AG04450 (cell line): ENCODE measurements at places on chromosomes 11 and 22.

GRCh38 chr11:33689501-33689900 is 11.1 kb downstream of the C11orf91 start:
- DNase-seq: no peak

- peak; percentile 11 for DNase-seq
Observed at GRCh38 chr22:33049119-33049729, 9.0 kb downstream of the SYN3 start.

GRCh38 chr11:130171534-130171933 is 12.0 kb downstream of the ST14 start:
- no peak for DNase-seq

DNA sequence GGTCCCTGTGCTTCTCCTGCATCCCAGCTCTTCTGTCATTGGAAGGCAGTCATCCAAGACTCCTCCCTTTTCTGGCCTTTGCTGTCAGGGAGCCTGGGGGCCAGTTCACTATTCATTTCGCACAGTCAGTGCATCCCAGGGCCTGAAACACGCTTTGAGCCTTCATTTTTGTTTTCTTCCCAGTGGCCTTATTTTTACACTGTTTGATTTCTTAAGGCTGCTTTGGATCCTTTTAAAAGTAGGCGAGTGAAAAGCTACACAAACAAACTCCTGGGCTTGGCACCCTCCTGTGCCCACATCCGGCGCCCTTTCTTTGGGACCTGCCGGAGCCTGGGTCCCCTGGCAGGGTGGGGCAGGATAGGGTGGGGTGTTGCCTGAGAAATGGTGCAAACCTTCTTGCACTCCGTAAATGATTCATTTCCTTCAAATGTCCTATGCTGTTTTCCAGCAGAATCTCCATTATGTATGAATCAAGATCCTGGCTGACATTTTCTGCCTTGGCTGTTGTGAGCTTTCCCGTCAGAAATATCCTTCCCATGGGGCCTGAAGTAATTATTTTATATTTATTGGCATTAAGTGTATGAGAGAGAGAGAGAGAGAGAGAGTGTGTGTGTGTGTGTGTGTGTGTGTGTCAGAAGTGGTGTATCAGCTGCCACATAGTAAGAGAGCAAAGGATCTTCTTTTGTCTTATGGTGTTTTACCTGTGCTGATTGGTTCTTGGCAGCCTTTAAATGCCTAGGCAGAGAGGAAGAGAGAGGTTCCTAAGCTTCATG is 45.6 kb downstream of the BCR start:
- DNase-seq: no peak

GRCh38 chr22:26671317-26672059 is 14.1 kb downstream of the MIAT start:
- no peak for DNase-seq

DNA sequence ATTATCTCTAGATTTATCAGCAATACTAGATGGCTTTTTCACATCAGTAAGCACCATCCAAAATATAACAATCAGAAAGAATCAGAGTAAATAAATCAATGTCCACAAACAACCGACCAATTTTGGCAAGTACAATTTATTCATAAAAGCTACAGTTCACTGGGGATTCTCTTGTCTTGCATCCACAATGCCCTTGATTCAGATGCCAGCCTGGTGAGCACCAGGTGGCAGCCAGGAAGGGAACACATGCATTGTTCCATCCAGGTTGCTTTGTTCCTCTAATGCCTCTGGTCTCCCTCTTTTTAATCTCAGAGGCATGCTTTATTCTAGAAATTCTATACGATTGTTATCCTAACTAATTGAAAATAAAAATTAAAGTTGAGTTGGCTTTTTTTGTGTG is 242.1 kb upstream of the KIRREL3 start:
- DNase-seq: no peak

- no peak for DNase-seq
Observed at GRCh38 chr11:46293641-46294103, 16.2 kb downstream of the CREB3L1 start.

GRCh38 chr11:115845872-115846271 is 341.7 kb upstream of the CADM1 start:
- DNase-seq: no peak

- DNase-seq: no peak
Observed at GRCh38 chr11:92329646-92330045, 105.0 kb downstream of the FAT3 start.

GRCh38 chr11:65454311-65454695 is 31.7 kb downstream of the NEAT1 start:
- no peak for DNase-seq

GRCh38 chr11:67680696-67681470 is 6.5 kb upstream of the ALDH3B2 start:
- no peak for DNase-seq

- DNase-seq: no peak
Observed at GRCh38 chr11:36577859-36578258, 10.1 kb downstream of the RAG1 start.

DNA sequence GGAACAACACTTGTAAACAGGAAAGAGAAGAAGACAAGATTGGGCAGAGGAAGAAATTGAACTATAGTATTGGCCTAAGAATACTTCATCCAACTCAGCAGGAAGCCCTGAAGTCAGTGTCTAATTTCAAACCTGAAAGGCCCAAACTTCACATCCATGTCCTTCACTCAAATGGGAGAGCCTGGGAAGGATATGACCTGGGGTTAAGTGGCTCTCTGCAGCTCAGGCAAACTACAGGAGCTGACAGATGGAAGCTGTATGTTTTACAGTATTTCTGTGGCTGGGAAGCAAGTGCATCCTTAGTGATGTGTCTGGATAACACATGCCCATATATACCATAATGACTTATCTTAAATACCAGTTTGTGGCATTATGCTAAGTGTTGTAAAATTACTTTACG is 196.2 kb downstream of the SOX6 start:
- DNase-seq: no peak

DNA sequence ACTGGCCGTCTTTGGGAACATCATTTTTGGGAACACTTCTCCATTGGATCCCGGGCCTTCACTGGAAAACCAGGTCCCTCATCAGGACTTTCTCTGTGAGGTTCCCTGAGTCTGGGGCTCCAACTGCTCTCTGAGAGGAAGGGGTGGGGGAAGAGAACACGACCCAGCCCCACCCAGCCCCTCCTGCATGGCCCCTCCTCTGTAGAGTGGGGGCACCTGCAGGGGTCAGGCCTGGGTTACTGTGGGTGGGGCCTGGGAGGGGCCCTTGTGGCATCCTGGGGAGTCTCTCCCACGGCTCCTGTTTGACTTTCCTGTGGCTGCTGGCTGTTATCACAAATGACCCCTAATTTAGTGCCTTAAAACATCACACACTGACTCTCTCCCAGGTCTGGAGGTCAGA is 36.3 kb downstream of the IGLL5 start:
- no peak for DNase-seq

DNA sequence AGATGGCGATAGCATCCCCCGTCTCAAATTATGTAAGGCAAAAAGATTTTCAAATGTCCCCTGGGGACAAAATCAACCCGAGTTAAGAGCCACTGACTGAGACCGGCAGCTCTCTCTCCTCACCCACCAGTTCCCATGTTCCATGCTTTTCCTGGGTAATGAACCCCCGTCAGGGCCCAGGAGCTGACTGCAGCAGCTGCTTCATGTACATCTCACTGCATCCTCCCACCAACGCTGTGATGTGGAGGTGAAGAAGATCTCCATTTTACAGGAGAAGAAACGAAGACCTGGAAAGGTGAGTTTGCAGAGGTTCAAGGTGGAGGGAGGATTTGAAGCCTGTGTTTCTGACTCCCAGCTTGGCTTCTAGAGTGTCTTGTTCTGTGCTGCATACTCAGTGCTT is 481.1 kb downstream of the MIAT start:
- DNase-seq: no peak

- DNase-seq: no peak
Observed at GRCh38 chr11:128346804-128347203, 240.6 kb downstream of the ETS1 start.

- no peak for DNase-seq
Observed at GRCh38 chr11:58685973-58686722, 45.6 kb downstream of the GLYAT start.

- peak; percentile 59 for DNase-seq
Observed at GRCh38 chr22:19891317-19892256, 36.9 kb upstream of the GNB1L start.

DNA sequence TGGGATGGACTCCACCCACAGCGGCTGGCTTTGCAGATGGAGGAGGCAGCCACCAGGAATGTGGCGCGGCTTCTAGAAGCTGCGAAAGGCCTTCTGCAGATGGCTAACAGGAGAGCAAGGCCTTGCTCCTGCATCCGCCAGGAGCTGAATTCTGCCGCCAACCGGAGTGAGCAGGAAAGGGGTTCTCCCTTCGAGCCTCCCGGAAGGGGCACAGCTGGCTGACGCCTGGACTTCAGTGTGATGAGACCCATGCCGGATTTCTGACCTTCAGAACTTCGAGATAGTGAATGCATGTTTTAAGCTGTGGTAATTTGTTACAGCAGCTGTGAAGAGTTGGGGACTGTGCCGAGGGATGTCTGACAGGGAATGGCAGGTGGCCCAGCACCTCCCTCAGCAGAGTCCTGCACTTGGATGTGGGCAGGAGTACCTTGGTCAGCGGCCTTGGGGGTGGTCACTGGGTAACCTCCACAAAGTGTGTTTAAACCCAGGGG is 7.7 kb downstream of the TBC1D22A start:
- no peak for DNase-seq

DNA sequence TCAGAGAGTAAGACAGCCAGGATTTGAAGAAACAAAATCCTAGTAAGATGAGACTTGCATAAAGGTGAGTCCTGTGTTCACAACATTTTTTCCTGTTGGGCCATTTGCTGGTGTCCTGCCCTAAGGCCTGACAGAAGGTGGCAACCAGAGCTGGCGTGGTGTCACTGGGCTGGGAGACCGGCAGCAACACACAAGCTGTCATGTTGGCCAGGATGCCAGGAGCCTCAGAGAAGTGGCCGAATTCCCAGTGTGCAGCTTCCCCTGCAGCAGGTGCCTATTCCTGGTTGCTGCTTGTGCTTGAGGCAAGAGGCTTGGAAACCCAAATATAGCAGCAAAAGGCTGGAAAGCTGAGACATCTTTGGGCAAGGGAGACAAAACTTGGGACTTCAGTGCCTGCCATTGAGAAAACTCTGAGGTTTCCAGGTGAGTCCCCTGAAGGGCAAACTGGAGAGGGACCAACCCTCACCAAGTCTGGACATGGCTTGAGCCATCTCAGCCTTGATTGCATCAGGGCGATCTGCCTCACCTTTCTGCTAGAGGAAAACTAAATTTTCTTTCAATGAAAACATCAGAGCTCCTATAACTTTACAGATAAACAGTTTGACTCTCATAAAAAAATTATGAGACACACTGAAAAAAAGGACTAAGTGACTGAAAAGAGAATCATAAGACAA is 25.9 kb downstream of the ALG12 start:
- no peak for DNase-seq

GRCh38 chr11:88709567-88709966 is 356.2 kb downstream of the GRM5 start:
- no peak for DNase-seq

DNA sequence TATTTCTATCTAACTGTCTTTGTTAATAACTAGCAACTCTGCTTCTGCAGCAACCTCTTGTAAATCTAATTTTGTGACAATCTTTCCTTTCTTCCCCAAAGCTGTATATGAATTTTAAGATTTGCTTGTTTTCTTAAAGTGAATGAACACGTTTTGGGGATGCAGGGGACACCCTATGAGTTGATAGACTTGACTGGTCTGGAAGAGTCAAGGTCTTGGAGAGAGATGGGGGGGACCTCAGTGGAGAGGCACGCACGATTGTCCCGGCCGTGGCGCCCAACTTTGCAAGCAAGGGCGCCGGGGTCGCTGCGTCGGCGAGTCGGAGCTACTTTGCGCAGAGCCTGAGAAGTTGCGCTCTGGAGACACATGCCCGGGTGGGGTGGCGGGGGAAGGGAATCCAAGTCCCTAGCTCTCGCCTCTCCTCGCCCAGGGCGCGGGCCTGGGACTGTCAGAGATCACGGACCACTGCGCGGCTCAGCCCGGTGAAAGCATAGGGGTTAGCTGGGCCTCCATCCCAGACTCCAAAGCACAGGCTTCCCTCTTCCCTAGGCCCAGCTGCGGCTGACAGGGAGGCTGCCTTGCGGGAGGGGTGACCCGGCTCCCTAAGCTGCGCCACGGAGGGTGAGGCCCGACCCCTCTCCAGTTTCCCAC is 854 bp downstream of the ABCC8 start:
- DNase-seq: no peak

- no peak for DNase-seq
Observed at GRCh38 chr11:121615501-121615900, 162.7 kb upstream of the SORL1-AS1 start.

- DNase-seq: peak; percentile 3
Observed at GRCh38 chr11:69076129-69076791, 27.5 kb downstream of the TPCN2 start.

DNA sequence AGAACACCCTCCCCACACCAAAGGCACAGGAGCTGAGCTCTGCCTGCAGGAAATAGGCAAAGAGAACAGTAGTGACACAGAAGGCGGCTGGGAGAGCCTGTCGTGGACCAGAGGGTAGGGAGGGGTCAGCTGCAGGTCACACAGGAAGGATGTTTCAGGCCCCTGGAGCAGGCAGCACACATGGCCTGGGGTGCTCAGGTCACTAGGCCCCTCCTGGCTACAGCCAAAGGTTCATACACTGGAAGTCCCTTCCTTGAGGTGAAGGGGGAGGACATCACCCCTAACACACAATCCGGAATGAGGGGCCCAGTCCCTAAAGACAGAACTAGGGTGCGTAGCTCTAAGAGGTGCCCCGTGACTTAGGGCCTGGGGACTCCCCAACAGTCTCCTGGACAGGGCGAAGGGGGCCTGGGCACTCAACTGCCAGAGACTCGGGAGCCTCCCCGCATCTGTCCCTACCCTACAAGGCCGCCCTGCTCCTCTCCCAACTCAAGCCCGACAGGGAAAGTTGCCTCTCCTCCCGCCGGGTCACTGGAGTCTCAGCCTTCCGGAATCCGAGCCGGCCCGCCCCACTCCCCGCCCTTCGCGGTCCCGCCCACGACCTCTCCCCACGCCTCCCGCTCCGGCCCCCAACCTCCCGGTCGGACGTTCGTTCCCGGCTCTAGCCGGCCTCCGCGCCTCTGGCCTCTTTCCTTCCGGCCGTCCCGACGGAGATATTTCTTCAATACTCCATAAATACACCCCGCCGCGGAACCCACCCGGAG is at the start of gene CYB5R2:
CYB5R2 (minus strand) TSS at position 541 of the 764 bp plus-strand sequence. CDS start 675 bp downstream, outside the sequence.
- no peak for DNase-seq

DNA sequence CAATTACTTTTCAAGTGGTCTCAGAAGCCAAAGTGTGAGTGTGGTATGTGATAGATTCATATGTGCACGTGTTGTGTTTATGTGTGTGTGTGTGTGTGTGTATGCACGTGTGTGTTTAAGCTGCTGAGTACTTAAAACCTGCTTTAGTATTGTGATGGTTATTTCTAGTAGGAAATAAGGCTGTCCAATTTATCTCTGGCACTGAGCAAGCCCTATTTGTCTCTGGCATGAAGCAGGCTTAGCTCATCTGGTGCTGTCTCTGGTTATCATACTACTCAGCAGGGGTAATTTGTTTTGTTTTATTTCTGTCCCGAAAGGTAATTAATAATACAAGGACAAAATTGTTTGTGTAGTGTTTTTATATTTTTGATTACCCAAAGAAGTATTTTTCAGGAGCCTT is 333.7 kb downstream of the FAT3 start:
- DNase-seq: no peak
